Stimulated activated CD4-positive, alpha-beta T cell treated with anti-CD3 and anti-CD28 coated beads, Interleukin-1b, Interleukin-23, amount 100 ng/mL, for 1 hour (primary cell): ENCODE measurements at places on chromosomes 3 and 15.

DNA sequence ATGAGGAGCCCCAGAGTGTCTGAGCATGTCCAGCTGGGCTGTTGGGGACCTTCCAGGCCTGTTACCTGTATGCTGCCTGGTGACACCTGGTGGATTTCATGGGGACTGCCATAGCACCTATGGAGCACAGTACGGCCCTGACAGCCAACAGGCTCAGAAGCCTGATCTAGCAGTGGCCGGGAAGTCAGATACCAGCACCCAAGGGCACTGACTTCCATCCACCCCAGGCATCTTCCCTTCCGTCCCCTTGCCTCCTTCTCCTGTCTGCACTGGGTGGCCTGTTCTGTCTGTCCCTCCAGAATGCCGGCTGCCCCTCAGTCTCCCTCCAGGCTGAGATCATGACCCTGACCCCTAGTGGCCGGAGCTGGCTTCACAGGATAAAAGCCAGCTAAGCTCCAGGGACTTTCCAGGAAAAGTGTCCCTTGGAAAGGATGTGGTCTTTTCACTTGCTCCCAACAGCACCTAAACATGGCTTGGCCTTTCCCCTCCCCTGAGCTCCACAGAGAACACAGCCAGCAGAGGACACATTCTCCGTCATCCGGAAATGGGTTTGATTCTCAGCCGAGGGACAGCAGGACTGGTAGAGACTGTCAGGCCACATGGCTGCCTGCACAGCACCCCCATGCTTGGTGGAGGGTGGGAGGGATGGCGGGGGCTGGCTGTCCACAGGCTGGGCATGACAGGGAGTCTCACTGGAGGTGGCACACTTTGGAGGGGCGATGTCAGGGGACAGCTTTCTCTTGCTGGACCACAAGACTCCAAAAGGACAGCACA lies 9.5 kb downstream of the RPS17 start:
- peak; percentile 42 for DNase-seq

DNA sequence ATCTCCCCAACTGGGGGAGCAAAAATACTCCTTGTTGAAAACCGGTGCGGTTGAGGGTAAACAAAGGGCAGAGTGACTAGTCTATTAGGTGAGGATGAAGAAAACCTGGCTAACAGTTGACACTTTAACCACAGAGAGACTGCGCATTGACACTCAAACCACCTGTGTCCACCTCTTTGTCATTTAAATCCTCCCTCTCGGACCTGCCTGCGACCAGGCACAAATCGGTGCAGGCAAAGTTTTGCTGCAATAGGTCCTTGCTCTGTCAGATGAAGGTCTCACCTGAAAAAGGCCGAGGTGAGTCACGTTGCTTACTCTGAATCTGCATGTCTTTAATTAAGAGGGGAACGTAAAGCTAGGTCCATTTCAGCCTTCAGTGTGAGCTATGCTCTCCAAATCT lies 494.1 kb upstream of the DPPA4 start:
- DNase-seq: no peak

GRCh38 chr3:5231074-5231473 lies 43.6 kb downstream of the EDEM1 start:
- no peak for DNase-seq

- DNase-seq: no peak
Measured at GRCh38 chr3:45272828-45273470, 46.9 kb upstream of the TMEM158 start.

DNA sequence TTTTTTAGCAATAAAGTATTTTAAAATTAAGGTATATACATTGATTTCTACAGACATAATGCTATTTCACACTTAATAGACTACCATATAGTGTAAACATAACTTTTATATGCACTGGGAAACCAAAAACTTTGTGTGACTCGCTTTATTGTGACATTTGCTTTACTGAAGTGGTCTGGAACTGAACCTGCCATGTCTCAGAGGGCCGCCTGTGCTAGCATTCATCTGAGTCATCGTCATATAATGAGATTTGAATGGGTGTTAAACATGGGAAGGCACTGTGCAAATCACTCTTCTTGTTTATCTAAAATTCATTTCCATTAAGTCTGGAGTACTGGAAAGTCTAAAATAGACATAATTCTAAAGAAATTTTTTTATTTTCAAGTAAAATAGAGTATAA lies 12.9 kb downstream of the EIF2AK4 start:
- no peak for DNase-seq

DNA sequence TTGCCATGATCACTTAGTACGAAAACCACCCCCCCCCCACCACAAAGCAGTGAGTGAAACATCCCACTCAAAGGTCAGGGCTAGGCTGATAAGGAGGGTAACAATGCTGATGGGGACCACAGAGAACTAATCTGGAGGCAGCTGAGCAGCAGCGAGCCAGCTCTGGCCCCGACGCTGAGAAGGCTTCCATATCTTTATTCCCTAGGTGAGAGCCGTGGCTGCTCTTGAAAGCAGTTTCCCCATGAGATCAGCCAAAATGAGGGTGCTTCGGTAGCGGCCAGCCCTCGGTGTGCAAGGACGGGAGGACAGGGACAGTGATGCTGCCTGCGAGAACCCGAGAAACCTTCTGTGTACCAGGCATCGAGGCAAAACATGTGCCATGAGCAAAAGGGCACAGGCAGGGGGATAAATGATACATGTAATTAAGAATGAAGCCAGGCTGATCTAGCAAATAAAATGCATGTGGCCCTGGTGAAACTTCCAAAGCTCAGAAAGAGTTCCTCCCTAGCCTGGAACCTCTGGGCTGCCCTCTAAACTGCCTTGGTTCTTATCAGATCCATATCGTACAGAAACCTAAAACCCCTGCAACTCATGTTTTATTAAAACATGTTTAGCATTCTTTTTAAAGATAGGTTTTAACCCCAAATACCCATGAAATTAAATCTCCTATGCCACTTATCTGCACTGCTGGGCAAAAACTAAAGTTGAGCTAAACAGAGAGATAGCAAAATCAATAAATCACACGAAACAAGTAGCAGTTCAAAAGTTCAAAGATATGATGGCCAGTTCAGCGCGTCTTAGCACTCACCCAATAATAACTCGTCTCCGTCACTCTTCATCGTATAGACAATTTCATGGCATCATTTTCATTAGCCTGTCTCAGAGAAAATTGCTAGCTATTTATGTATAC lies 337.3 kb downstream of the FOXP1 start:
- DNase-seq: no peak

DNA sequence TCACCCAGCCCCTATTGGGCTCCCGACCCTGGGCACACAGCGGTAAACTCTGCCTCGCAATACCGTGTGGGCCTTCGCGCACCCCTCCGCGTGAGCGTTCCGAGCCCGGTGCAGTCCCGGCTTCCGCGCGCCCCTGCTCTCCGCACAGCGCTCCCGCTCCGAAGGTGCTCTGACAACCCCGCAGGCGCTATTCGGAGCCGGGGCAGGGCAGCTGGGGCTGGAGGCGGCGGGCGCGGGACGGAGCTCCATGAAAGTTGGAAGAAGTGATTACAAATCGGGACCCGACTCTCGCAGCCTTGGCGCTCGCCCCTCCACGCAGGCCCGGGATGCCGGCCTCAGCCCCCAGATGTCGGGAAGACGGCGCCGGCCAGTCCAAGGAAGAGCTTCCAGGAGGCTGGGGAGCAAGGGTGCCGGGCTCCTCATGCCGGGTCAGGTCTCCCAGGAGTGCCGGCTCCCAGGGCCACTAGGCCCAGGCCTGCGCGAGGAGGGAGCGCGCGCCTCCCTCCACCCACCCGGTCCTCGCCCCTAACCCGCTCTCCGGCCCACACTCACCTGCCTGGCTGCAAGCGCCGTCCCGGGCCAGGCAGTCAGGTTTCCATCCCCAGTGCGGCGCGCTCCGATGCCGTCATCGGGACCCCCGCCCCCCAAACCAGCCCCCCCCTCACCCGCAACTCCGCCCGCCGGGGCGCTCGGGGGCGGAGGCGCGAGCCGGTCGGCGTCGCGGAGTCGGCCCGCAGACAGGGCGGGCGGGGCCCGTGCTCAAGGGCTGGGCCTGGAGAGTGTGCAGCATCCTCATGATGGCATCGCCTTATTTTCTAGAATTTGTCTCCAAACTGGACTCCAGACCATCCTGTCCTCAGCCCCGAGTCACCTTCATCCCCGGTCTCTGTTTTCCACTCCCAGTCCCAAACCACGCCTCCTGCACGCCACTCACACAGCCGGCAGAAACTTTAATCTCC lies at the start of gene KIF7:
Gene KIF7, minus strand, starts transcription at position 621 of the 959 bp plus-strand sequence. CDS start 2,537 bp downstream, outside the sequence.
- DNase-seq: no peak

DNA sequence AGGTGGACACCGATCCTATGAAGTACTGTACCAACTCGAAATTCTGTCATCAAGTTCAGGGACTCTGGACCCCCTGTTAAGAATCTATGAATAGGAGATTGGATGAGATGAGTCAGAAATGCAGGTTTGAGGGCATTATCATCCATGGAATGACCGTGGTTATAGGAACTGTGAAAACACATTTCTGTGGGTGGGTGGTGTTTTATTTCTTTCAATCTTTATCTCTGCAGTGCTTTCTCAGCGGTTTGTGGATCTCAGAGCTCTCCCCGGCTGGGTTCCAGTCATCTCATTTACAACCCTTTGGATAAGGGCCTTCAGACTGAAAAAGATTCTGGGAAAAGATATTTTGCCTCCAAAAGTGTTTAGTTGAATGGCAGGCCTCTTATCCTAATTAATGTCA lies 5.4 kb upstream of the ABHD17C start:
- no peak for DNase-seq

GRCh38 chr3:79038057-79038456 lies 729.7 kb downstream of the ROBO1 start:
- no peak for DNase-seq

DNA sequence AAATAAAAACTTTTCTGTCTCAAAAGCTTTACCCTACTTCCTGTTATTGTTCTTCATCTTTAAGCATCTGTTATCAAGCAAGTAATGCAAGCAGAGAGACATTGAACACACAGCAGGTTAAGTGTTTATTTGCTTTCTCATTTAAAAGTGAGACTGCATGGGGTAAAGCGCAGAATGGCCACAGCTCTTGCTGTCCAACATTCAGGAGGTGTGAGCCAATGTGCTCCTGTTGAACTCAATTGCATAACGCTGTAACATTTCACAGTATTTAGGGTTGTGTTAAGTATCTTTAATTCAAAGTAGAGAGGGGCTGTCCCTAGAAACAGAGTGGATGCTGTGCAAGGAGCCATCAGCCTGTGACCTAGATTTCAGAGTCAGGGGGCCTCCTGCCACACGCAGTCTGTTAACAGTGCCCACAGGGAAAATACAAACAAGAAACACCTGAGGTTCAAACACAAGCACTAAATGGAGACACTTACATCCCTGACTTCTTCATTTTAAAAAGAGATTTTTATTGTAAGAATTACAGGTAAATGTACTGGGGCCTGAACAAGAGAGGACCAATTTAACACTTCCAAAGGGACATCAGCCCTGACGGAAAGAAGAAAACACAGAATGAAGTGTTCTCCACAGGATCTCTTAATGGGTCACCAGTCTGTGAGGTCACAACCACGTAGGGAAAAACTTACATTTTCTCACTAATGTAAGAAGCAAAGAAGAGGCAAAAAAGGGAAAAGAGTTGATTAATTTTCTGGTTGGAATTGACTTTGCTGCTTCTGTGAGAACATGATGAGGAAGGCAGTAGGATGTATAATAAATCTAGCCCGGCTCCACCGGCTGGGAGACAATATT lies 815.1 kb downstream of the VGLL3 start:
- DNase-seq: no peak

- DNase-seq: no peak
Measured at GRCh38 chr3:101170806-101171558, 149.4 kb downstream of the IMPG2 start.

GRCh38 chr15:44101286-44101685 lies 93.8 kb downstream of the FRMD5 start:
- no peak for DNase-seq

- DNase-seq: no peak
Measured at GRCh38 chr3:135137296-135137695, 342.2 kb downstream of the EPHB1 start.

DNA sequence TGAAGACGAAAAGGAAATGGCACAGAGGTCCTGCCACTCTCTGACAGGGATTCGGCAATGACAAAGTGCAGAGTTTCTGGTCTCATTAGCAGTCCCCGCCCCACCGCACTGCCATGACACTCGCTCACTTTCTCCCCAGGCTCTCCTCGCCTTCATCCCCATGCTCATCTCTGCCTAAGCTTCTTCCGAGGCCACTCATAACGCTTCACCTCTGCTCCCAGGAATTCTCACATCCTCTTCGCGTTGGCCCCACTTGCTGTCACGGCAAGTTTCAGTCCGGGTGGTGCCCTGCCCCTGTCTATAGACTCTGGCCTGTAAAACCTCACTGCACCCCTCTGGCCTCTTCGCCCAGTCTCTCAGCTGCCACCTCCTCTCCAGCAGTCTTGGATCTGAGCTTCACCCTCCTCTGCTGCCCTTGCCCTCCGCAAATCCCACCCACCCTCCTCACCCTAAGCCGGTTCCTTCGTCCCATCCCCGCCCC lies 654 bp downstream of the RUBCN start:
- no peak for DNase-seq

DNA sequence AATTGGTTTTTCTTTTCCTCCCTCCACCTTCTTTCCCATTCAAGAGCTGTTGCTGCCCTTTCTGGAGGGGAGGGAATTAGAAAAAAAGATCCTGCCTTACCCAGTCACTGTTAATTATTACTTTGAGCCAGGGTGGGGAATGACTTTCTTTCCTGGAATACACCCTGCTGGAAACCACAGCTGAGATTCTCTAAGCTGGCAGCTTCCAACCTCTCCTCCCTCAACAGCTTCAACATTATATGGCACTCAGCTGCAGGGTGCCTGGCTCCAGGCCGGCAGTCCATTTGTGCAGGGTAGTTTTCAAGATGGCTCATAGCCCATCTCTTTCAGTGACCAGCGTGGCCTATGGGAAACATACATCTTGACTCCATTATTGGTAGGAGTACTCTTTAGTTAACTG lies 105.8 kb downstream of the UBE3A start:
- DNase-seq: no peak

- DNase-seq: no peak
Measured at GRCh38 chr3:114338651-114339357, 45.0 kb downstream of the TIGIT start.

- DNase-seq: no peak
Measured at GRCh38 chr15:100694381-100695021, 92.1 kb downstream of the ASB7 start.

GRCh38 chr3:159978353-159978752 lies 10.3 kb upstream of the IL12A start:
- no peak for DNase-seq
